ENCODE measurements at places on chromosomes 11 and 22.

DNA sequence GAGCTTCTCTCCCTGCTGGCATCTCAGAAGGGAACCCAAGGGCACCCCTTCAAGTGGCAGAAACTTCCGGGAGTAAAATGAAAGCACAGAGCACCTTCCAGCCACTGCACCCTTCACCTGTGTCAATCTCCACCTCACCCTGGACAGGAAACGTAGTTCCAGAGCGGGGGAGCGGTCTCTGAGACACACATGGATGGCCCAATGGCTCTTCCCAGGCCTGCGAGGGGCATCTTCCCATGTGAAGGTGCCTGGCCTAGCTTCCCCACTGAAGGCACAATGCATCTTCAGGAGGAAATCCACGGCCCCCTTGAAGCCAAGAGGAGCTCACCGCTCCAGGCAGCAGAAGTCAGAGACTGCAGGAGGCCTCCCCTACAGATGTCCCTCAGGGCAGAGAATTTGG lies 234.2 kb downstream of the BRD1 start:
- DNase-seq = no peak

- peak; percentile 82 for DNase-seq
Observed at GRCh38 chr22:17084554-17085276, at the start of gene IL17RA. TSS of gene IL17RA (plus strand) at chr22:17085000. CDS start at chr22:17085092, 92 bp downstream.

GRCh38 chr22:43180670-43181069 lies 6.3 kb downstream of the TTLL12 start:
- no peak for DNase-seq

DNA sequence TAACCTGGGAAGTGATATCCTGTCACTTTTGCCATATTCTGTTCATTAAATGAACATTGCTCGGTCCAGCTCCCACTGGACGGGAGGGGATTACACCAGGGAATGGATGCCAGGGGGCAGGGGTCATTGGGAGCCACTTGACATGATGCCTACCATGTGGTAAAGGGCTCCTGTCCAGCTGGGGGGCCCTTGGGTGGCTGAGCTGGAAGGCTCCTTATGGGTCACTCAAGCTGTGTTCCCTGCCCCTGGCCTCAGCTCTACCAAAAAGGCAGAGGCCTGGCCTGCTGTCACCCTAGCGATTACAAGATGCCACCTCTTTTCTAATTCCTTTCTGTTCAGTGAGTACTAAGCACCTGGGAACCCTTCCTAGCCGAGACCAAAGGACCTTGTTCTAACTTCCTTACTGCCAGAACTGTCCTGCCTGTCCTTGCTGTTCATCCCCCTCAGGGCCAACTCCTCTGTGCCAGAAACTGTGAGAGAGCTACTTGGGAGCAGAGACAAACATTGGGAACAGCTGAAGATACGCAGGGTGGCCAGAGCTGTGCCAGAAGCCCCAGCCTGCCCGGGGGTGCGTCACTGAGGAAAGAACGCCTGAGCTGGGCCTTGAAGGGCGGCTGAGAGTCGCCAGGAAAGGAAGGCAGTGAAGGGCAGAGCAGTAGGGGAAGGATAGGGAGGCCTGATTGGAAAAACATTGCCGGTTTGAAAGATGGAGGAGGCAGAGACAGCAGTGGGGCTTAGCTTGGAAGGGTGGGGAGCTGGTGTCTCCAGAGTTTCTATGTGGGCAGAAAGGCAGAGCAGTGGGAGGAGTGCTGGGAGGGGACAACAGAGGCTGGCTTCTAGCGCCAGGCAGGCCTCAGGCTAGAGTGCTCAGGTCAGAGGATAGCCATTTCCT lies 12.7 kb upstream of the UVRAG start:
- DNase-seq = no peak

DNA sequence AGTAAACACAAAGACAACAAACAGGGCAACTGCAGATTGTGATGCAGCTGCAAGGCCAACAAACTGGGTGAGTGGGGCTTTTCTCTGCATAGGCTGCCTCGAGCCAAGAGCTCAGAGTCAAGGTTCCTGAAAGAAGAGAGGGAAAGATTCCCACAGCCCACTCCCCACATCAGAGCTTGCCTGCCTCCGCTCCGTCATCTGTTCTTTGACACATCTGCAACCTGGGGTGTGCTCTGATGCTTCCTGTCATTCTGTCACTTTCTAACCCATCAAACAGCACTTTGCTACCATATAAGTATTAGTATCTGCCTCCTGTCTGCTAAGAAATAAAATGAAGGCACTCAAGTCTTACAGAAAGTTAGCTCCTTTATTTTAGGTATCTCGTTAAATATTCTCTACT lies 46.9 kb downstream of the C22orf31 start:
- DNase-seq = no peak

GRCh38 chr11:115660030-115660805 lies 156.0 kb upstream of the CADM1 start:
- DNase-seq = no peak

GRCh38 chr11:111378861-111379601 lies at the start of gene POU2AF1:
TSS of gene POU2AF1 (minus strand) at chr11:111379275. CDS start at chr11:111379177, 98 bp downstream.
- DNase-seq = no peak

DNA sequence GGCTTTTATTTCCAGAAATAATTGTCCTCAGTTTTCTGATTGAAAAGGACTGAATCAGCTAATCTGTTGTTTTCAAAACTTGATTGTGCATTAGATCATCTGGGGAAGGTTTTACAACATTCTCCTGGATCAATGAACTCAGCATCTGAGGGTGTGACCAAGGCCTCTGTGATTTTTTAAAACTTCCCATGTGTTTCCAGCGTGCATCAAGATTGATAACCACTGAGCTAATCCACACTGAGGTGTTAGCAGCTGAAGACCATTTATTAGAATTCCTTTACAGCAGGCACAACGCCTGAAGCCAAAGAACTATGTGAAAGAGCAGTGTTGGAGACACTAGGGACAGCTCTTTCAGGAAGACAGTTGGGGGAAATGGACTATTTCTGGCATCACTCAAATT lies 10.2 kb downstream of the VSTM5 start:
- no peak for DNase-seq

GRCh38 chr11:130418210-130418609 lies 10.2 kb downstream of the ADAMTS8 start:
- no peak for DNase-seq

All from NCI-H1105 (cell line).